Hindlimb muscle (tissue), 1 donor: ENCODE measurements at places on chromosomes 11 and 22.

- DNase-seq: no peak
These were observed 19.4 kb upstream of the CABP7 start for GRCh38 chr22:29700206-29700899.

DNA sequence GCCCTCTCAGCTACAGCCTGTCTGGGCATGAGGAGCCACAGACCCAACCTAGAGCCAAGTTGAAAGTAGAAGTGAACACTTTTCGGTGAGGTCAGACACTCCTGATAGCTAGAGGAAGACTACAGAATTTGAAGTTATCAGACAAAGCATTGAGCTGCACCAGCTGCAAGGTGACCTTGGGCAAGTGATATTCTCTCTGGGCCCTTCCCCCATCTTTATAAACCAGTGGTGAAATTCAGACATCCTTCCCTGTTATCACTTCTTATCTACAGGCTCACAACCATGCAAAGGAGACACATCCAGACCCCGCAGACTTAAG is 8.0 kb upstream of the PMM1 start:
- no peak for DNase-seq

GRCh38 chr11:94128291-94128745 is 323 bp upstream of the PANX1 start:
- no peak for DNase-seq

DNA sequence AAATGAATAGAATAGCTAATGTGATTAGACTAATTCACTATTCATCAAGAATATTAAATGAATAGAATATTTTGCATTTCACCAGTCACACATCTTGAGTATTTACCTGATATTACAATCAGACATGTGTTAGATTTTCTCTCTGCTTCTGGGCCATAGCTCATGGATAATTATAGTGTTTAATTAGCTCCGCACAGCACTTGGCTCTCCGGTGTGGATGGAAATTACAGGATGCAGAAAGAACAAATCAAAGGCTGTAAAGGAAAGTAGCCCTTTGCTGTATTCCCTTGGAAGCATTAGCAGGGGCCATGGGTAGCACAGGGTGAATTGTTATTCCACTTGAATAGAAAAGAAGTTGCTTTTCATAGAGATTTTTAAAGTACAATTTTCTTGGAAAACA is 320.3 kb upstream of the SORL1-AS1 start:
- no peak for DNase-seq
